Right atrium auricular region (tissue), 2 donors: ENCODE measurements at places on chromosomes 3 and 15. TPM values are rescaled to one million over a fixed set of nuclear protein-coding genes. Genes with fewer than 3 reads are reported as not detected.

DNA sequence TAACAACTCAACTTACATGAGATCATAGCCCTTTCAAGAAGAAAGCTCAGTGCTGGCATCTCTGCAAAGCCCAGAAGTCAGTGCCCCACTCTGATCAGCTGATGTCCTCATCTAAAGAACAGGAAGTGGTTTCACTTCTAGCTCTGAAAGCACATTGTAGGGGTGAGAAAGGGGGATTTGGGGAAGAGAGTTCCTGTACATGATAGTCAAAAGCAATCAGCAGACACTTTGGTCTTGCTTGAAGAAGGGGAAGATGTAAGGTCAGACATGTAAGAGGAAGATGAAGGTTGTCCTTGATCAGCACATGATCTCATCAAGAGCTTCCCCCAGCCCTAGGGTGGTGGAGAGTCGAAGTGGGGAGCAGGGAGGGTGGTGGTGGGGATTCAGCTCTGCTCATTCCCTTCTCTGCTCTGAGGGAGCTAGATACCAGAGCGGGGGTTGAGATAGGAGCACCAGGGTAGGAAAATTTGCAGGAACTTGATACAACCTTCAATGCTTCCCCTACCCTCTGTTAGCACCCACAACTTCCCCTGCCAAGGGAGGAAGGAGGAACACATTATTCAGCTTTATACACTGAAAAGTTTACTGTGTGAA, 76.4 kb upstream of the ETV5 start:
- DNase-seq = no peak

DNA sequence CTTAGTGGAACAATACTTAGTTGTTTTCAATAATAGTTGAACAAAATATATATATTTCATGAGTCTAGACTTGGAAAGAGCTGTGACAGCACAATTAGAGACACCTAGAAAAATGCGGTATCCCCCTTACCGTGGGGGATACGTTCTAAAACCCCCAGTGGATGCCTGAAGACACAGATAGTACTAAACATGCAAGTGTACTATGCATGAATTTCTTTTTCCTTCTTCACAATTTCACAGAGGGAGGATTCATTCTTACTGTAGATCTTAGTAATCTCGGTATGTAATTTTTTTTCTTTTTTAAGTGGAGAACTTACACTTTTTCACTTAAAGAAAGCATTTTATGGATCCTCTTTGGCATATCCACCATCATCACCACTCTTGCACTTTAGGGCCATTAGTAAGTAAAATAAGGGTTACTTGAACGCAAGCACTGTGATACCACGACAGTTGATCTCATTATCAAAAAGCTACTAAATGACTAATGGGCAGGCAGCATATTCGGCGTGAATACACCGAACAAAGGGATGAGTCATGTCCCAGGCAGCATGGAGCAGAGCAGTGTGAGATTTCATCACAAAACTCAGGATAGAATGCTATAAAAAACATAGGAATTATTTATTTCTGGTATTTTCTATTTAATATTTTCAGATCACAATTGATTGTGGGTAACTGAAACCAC, 72.3 kb upstream of the ZNF280D start:
- peak; percentile 66 for DNase-seq

- no peak for DNase-seq
Observed at GRCh38 chr15:27582726-27583410, 516.2 kb downstream of the OCA2 start.

- no peak for DNase-seq
Observed at GRCh38 chr3:118199044-118199443, 835.6 kb downstream of the IGSF11 start.

DNA sequence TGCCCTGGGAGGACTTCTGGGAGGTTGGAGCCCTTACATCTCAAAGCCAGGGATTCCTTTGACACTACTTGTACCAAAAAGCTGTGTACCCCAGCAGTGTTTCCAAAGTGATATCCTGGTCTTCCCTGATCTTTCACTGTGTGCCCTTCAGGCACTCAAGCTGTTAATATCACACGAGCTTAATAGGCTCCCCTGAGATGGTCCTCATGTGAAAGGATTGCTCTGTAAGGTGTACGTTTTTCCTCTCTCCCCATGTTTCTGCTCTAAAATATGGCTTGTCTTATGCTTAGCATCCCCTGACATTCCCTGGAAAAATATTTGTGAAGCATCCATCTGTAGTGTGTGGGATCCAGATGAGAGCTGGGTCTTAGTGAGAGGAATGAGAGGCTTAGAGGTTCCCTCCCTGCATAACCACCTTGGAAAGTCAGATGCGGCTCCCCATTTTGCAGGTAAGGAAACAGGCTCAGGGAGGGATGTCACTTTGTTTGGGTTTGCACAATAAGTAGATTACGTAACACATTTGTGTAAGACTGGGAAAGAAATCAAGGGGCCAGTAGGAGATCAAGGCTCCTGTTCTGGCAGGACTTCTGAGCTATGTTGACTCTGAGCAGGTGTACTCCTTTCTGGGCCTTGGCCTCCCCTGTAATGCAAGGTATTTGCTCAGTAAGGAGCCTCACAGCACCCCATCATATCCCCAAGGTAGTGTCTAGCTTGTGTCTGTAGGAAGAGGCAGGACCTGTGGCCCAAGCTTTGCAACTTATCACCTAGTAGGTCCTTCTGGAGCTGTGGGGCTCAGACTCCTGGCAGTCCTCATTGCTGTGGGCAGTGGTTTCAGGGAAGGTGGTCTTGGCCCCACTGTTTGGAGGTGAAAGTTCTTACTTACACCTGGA, 667 bp upstream of the ACOX2 start:
- peak; percentile 50 for DNase-seq

DNA sequence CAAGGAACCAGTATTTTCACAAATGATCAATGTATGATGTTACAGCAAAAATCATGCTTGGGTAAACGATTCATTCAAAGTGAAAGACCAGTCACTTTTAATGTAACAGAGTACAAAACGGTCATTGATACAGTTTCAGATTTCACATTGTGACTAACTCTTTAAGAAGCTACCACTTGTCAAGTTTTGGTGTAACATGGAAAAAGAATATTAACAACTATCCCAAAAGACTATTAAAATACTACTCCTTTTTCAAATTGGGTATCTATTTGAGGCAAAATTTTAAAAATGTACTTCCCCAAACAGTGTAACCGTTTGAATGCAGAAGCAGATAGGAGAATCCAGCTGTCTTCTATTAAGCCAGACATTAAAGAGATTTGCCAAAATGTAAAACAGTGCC, 31.7 kb downstream of the AKAP13 start:
- no peak for DNase-seq

DNA sequence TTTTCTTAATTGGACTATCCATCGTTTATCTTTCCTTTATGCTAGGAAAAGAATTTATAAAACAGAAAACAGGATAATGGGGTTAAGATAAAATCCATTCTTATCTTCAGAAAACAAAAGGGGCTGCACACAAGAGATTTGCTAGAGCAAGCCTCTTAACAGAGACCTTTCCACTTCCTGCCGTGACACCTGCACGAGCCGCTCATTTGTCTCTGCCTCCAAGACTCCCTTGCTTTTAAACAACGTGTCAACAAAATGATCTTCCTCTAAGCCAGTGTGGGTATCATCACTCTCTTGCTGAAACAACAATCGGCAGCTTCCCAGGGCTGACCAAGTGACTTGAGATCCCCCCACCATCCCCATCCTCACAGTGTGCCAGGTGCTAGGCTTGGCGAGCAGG, 33.1 kb downstream of the GABRB3 start:
- no peak for DNase-seq

DNA sequence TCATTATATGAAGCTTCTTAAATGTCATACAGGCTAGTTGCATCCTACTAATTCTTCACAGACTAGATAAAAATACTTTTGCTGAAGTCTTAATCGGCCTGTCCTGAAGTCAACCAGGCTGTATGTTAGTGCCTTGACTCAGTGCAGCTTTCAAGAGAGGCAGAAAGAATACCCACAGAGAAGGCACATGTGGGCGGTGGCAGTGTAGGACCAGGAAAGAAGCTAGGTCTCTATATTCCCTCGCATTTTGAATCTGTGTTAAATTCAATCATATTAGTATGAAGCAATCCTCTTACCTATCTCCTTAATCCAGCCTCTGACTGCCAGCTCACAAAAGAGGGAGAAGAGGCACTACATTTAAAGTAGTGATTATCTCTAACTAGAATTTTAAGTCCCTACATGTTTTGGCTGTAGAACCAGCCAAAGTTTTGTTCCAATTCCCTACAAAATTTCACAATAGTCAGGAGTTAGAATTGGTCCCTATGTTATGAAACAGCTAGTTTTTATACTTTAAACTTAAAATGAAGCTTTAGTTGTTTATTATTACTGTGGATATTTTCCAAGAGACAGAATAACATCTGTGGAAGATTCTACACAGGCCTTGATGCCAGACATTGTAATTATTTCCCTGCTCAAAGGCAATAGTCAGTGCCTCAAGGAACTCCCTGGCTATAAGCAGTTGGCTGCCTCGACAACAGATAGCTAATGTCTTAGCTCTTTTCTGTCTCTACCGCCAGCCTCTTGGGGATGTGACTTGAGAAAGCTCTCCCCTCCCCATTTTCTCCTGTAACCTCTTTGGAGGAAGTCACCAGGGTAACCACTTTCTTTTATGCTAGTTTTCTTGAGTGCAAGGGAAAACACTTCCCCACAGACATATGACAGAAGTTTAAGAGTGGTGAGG, 31.9 kb downstream of the CRTC3 start:
- no peak for DNase-seq

DNA sequence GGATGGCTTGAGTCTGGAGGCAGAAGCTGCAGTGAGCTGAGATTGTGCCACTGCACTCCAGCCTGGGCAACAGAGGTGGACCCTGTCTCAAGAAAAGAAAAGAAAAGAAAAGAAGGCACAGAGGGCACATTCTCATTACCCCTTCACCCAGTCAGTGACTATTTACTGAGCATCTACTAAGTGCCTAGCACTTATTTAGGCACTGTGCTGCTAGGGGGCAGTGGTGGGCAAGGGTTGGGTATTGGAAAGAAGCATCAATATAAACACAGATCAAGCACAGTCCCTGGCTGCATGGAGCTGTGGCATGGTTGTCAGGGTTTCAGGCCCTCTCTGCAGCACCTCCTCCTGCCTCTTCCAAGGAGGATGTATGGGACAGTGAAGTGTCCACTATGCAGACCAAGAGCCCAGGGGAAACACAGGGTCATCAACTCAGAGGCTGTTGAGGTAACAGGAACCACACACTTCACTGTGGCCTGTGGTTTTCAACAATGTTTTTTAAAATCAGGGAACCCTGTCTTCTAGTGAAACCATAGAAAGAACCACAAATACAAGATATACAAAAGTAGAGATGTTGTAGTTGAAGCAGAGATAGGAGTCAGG, 138.5 kb downstream of the RAB11A start:
- no peak for DNase-seq

- no peak for DNase-seq
Observed at GRCh38 chr15:41161336-41161735, 45.3 kb upstream of the INO80 start.

- no peak for DNase-seq
Observed at GRCh38 chr3:65551945-65552344, 486.8 kb downstream of the MAGI1 start.

DNA sequence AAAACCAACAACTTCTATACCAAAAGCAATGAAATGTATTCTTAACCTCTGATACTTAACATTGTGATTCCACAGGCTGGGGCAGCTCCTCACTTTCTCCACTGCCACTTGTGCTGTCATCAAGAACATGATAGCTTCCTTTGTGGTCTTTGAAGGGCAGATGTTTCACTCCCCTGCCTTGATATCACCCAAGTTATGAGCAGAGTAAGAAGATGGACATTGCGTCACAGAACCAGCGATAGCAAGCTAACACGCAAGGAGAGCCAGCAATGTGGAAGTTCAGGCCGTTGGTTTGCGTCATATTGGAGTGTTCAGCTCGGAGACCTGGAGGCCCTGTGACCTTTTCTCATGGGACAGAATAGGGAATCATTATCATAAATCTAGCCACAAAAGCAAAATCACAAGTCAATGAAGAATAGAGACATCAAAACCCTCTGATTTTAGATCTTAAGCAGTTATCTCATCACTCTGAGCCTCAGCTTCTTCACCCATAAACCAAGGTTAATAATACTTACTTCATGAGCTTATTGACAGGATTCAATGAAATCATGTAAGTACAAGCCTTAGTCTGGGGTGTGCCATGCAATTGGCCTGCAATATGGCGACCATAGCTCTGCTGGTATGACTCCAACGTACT, 183.8 kb upstream of the THBS1 start:
- no peak for DNase-seq

- DNase-seq = no peak
Observed at GRCh38 chr3:54547051-54547450, 380.8 kb downstream of the LRTM1 start.

- DNase-seq = no peak
Observed at GRCh38 chr15:31013863-31014607, 22.6 kb upstream of the MTMR10 start.

GRCh38 chr3:60855250-60855649, 396.0 kb downstream of the FHIT start:
- no peak for DNase-seq

GRCh38 chr15:77622209-77622933, 10.3 kb downstream of the LINGO1 start:
- DNase-seq = no peak

- DNase-seq = no peak
Observed at GRCh38 chr3:39213613-39214012, 21.2 kb upstream of the XIRP1 start.

GRCh38 chr3:149751551-149751950, 738 bp downstream of the COMMD2 start:
- no peak for DNase-seq

GRCh38 chr3:158109804-158110657, at the start of gene RSRC1:
Gene RSRC1 (plus strand): TSS chr3:158110089. CDS start chr3:158122105, 12,016 bp downstream.
- peak; percentile 89 for DNase-seq

DNA sequence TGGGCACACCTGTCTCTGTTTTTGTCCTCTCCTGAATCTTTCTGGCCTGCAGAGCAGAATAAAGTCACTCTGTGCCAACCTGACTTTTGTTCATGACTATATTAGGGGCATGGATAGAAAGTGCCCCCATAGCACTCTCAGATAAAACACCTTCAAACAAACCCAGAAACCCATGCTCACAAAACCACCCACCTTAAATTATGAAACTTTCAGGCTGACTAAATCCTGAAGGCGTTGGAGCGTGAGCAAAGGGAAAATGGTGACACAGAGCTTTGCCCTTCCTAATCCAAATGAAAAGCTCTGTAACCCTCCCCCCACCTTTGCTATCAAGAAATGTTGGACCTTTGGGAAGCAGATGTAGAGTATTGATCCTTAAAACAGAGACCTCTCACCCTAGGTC, 138.9 kb downstream of the IGF1R start:
- DNase-seq = no peak

DNA sequence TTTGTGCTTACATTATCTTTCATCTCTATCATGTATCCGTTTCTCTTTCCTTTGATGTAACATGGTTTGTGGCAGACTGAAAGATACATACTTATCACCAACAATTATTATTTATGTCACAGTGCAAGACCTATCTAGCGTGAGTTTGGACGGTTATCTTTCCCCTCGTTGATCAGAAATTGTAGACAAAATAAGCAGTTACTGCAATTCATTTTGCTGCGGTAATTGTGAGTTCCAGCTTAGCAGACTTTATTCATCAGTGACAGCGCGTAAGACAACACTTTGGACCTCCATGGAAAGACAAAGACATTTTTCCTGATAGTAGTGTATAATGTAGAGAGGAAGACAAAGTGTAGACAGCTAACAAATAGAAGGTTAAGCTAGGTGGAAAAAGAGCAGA, 51.0 kb upstream of the UTS2B start:
- no peak for DNase-seq

GRCh38 chr15:70264014-70264582, 166.4 kb upstream of the TLE3 start:
- no peak for DNase-seq

Gene CCNB2
- total RNA-seq = not detected

Gene IMPG2
- 0.43 TPM for total RNA-seq

Gene MRPS25
- 29.2 TPM for total RNA-seq
